ENCODE measurements at places on chromosomes 2 and 18.

DNA sequence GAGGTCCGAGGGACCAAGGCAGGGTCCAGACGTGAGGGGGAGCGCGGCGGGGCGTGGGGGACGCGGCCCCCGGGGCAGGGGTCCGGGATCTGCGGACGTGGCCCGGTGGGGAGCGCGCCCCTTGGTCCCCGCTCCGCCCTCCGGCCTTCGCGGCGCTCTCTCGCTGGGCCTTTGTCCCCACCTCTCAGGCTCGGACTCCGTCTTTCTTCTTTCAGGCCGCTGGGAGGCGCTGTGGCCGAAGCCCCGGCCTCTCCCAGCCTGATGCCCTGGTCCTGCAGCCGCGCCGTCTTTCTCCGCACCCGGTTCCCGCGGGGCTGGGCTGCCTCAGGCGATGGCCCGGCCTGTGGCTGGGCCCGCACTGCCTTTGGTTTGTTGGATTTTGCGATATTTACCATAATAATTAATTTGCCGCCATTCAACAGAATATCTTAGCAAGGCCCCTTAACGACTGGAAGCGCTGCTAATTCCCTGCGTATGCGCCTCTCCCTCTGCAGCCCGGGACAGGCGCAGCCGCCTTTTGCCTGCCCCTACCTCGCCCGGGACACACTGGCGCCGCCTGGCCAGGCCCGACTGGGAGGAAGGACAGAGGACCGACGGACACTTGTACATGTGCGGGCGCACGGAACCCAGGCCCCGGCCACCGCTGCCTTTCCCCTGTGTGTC, 10.8 kb downstream of the SIX3 start:
- DNase-seq, result no peak

GRCh38 chr2:186308347-186308746, 177.7 kb upstream of the ZC3H15 start:
- no peak for DNase-seq

DNA sequence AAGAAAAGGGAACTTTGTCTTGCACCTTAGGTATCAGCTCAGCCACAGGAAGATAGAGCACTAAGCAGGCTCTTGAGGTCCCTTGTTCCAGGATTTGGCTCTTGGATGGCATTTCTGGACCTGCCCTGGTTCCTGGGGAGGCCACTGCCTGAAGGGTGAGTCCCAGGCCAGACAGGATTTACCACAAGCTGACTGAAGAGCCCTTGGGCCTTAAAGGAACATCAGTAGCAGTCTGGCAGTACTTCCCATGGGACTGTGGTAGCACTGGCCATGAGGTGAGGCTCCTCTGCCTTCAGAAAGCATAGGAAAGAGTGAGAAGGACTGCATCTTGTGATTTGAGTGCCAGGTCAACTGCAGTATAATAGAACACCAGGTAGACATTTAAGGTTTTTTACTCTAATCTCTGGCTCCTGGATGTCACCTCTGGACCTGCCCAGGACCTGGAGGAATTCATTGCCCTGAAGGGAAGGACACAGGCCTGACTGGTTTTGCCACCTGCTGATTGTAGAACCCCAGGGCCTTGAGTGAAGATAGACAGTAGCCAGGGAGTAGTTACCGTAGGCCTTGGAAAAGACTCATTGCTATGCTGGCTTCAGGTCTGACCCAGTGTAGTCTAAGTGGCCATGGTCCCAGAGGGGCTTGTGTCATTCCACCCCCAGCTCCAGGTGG, 154.4 kb upstream of the CREB1 start:
- DNase-seq, result no peak

GRCh38 chr18:37368110-37368954, 197.3 kb downstream of the CELF4 start:
- DNase-seq, result no peak

- no peak for DNase-seq
Observed at GRCh38 chr2:133532919-133533318, 35.3 kb downstream of the NCKAP5 start.

- no peak for DNase-seq
Observed at GRCh38 chr18:2824865-2825264, 21.9 kb upstream of the EMILIN2 start.

- peak; percentile 28 for DNase-seq
Observed at GRCh38 chr2:118979152-118979861, 37.3 kb downstream of the MARCO start.

GRCh38 chr2:201242571-201243277, 17.6 kb upstream of the CASP8 start:
- no peak for DNase-seq

DNA sequence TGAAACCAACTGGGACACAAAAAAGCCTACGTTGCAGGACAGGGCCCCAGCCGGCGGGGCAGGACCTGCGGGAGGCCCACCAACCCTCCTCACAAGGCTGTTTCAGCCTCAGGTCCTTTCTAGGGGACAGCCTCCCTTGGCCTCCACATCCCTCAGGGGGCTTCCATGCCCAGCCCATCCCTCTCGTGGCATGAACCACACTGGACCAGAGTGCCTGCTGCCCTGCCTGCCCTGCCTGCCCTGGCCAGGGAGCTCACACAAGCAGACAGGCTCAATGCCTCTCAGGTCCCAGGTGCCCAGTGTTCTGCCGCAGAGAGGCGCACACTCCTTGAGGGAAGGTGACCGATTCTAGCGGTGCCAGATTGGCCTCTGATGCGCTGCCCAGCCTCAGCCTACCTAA, 57.4 kb downstream of the HDAC4 start:
- peak; percentile 83 for DNase-seq

GRCh38 chr18:2822213-2822921, 24.4 kb upstream of the EMILIN2 start:
- no peak for DNase-seq

DNA sequence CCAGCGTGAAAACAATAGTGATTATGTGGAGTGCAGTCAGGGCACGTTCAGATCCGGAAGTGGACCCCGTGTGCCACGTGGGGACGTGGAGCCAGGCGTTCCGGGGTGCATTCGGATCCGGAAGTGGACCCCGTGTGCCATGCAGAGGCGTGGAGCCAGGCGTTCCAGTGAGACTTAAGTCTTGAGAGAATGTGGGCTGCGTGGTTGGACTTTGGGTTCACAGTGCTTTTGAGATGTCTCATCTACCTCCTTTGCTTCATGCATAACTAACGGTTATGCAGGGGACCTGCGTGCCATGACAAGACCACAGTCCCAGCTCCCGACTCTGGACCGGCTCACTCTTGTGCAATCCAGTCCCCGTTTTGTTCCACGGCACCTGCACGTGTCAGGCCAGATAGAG, 28.8 kb downstream of the CTDP1 start:
- DNase-seq, result no peak

- DNase-seq, result no peak
Observed at GRCh38 chr2:217636991-217637561, 365.7 kb downstream of the TNS1 start.

- DNase-seq, result no peak
Observed at GRCh38 chr2:5748946-5749345, 56.8 kb downstream of the SOX11 start.

DNA sequence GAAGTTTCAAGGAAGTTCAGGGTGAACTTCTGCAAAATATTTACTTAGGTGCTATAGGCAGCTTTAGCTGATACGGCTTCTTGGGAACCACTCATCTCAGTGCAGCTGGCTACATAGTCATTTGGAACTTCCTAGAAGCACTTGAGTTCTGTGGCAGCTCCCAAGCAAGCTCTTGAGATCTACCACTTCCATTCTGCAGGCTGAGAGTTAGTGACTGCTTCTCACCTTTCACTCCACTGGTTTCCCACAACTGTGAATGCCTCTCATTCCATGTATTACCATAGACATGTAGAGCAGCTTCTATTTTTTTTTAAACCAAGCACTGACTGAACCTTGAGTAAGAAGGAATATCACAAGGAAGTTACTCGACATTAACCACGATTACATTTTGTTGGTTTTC, 994.1 kb upstream of the ACVR2A start:
- no peak for DNase-seq

DNA sequence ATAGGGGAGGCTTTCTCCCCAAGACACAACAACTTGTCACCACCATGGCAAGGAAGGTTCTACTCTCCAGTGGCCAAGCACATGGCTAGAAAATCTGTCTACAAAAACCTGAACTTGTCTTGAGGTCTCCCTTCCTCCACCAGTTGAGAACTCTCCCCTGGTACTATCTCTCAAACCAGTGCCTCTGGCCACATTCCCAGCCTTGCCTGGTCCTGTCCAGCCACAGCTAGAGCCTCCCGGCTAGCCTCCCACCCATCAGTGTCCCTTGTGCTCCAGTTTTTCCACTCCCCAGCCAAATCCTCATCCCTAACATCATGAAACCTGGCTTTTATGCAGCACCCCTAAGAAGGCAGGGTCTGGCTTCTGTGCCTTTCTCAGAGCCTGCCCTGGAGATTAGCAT, 21.2 kb upstream of the FZD5 start:
- no peak for DNase-seq

- no peak for DNase-seq
Observed at GRCh38 chr2:43224571-43225092, 1.8 kb downstream of the ZFP36L2 start.

DNA sequence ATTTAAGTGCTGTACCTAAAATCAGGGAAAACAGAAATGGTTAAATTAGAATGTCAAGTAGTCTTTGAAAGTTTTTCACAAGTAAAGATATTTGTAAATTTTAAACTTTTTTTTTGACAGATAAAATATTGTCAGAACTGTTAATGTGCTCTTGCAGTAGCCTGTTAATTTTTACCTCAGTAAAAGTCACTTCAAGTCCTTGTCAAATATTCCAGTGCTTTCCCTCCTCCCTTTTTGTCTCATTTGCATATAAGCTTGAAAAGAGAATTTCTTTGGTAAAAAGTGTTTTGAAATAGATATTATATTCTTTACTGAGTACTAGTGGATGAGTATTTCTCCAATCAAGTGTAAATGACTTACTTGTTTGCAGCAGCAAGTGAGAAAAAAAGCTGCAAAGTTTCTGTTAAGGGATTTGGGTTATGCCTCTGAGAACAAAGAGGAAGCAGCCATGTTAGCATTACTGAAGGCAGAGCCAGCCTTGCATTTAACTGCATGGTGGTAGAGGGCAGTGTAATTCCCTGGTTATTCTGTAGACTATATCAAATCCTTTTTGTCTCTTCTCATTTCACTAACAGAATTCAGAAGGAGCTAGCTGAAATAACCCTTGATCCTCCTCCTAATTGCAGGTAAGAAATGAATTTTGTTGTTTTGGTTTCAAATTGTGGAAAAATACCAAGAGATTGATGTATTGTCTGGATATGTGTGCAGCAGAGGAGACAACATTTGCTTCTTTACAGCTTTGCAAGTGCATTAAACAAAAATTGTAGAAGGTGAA, 3.2 kb downstream of the UBE2E3 start:
- no peak for DNase-seq

All from vagina (tissue), 2 donors.